ENCODE measurements at places on chromosomes 11 and 22.

DNA sequence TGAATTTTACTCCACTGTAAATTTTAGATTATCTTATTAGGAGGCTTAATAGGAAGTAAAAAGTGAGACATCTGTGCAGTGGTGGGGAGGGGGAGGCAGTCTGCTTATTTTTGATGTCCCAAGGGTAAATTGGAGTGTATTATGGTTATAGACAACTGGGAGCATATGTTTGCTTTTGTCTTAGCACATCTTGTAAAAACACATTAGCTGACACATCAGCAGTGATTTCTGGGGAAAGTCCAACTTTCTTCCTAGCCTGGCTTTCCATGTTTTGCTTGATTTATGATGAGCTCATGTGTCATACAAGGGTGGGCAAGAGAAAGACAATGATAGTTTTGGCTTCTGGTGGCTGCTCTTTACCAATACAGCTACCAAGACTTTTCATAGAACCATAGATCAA, 4.0 kb downstream of the ANO3 start:
- DNase-seq, result no peak

- no peak for DNase-seq
Measured at GRCh38 chr11:129686269-129686668, 129.4 kb upstream of the TMEM45B start.

DNA sequence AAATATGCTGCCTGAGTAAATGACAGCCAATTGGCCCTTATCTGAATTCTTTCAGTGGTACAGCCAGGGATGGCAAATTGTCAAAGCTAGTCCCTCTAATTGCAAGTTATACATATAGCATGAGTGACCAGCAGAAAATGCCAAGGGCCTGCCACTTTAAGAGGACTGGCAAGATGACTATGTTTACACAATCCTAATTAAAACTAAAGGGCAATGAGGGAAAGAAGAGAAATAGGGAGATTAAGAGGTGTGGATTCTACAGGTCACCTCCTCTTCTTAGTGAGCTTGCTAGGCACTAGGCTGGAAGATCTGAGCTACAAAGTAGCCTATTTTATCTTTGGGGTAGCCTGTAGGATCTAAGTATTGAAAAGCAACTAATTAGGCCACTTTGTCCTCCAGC, 13.5 kb downstream of the NUMA1 start:
- DNase-seq, result no peak

DNA sequence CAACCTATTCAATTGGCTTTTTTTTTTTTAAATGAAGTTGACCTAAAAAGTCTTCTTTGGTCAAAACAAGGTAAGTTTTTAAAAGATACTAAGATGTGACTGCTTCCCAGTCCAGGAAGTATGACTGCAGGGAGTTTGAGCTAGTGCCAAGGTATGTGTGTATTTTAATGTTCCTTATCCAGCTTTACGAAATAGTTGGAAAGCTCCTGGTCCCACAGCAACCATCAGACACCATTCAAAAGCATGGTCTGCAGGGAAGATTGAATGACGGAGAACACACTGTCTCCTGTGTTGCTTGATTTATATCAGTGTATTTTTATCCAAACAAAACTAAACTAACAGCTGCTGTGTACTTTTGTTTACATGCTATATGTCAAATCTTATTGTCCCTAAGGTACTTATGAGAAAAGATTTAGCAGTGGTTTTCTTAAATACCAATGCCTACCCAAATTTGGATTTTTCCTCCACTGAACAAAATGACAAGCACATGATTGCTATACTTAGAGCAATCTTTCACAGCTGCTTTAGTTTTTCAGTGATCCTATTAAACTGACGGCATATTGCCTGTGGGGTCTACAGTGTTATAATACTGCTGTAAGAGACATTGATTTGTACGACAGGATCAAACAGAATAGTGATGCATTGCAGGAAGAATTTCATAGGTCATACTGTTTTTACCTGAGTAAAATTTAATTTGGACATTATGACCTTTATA, 122.9 kb downstream of the DCDC1 start:
- no peak for DNase-seq

GRCh38 chr22:20975541-20976290, 6.4 kb upstream of the LZTR1 start:
- DNase-seq, result no peak

DNA sequence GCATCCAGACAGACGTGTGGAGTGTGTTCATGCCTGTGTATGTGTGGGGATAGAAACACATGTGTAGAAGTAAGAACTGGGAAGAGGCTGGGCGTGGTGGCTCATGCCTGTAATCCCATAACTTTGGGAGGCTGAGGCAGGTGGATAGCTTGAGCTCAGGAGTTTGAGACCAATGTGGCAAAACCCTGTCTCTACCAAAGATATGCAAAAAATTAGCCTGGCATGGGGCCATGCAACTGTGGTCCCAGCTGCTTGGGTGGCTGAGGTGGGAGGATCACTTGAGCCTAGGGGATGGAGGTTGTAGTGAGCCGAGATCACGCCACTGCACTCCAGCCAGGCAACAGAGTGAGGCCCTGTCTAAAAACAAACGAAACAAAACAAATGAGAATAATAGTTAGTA, 1166.6 kb downstream of the TBC1D22A start:
- no peak for DNase-seq

GRCh38 chr11:23554002-23554401, 693.7 kb upstream of the CCDC179 start:
- no peak for DNase-seq

DNA sequence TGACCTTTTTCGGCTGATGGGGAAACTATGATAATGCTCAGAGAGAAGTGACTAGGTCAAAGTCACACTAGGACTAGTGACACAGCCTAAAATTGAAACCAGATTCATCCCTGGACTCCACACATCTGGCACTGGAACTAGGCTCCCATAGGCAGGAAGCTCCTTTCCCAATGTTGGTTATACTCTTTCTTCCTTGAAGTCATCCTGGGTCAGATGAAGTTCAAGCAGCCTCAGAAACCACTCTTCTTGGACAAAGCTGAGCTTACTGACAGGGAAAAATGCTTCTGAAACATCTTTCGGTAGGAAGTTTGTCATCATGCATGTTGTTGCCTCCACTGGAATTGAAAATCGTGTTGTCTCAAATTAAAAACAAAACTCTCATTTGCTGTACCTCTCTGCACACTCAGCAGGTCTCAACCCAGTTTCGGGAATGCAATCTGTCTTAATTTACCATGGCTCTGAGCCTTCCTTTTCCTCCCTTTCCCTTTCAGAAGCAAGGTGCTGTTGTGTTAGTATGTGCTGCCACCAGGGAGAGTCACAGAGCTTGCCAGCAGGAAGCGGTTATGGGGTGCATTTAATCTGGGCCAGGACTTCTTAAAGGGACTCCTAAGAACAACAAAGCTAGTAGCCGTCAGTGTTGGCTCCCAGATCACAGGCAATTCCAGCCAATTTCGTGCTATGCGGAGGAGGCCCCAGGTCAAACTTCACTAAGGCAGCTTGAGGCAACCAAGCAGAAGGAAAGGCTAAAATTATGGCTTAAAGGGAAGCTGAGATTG, 384.8 kb downstream of the TENM4 start:
- no peak for DNase-seq
